CD4-positive, alpha-beta T cell treated with Interleukin-21 for 1 hour (primary cell): ENCODE measurements at places on chromosomes 7 and 10.

DNA sequence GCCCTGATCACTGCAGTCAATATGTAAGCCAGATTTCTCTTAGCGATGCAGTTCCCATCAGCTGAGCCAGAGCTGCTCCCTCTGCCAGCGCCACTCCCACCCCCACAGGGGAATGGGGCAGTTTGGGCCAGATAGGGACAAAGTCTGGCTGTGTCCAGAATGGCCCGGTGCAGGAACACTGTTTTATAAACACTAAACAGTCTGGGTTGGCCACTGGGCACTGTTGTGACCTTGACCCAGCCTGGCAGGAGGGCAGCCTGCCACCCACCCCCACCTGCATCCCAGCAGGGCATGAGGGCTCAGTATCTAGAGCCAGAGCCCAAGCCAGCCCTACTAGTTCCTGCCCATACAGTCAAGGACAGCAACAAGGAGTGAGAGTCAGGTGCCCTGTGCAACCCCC is 1.3 kb downstream of the OGDHL start:
- no peak for DNase-seq

DNA sequence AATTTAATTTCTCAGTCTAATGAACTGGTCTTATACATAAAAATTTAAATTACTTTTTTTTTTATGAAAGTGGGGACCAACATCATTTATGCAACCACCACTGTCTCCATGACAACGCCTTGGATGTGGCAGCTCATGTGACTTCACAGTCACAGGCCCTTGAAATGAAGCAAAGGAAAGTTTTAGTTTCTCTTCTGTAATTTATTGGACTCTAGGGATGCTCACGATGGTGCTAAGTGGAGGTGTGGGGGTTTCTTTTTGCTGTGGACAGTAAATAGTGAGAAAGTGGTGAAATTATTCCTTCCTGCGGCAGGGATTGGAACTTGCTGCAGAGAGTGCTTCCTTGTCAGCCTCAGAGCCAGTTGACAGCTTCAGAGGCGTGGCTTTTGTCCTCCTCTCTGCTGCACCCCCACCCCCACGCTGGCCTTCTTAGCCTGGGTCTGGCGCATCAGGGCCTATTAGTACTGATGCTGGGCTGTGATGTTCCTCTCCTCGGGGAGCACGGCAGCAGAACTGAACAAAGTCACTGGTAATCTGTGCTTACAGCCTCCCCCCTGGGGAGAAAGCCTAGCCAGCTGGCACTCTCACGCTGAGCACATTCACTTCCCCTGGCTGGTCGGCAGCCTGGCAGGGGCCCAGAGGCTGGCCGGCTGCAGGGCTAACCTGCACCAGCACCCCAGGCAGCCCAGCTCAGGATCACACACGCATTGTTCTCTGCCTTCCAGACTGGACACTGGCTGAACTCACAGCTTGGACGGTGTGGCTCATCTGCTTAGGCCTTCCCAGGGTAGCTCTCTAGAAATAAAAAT is 517.5 kb upstream of the GALNT17 start:
- DNase-seq = no peak

GRCh38 chr7:101108330-101108857 is 18.5 kb upstream of the SERPINE1 start:
- DNase-seq = no peak

- no peak for DNase-seq
Observed at GRCh38 chr7:35022725-35023124, 14.6 kb downstream of the DPY19L1 start.

DNA sequence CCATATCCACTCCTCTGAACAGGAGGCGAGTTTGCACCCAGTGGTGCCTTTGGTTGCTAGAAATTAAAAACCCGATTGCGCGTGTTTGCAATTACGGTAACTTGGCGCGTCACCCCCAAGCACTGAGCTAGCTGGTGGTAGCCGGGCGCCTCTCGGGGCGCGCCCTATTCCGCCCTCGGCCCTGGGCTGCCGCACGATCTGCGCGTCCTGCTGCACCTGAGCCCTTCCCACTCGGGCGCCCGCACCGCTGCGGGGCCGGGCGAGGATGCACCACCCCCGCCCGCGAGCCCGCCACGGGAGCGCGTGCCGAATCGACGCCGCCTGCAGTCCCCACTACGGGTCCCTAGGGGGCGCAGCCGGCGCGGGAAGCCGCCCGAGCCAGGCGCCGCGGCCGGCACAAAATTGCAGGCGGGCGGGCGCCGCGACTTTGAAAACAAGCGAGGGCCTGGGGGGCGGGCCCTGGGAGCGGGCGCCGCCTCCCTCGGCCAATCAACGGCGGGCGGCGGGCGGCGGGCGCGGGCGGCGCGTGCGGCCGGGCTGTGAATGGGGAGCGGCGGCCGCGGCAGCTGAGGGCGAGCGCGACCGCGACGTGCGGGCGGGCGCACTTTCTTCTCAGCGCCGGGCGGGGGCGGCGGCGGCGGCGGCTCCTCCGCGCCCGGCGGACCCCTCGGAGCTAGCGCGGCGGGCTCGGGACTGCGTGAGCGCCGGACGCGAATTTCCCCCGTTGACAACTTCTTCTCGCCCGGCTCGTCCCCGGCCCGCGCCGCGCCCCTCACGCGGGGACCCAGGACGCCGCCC is at the start of gene SDK1:
Gene SDK1, plus strand, starts transcription at position 602 of the 798 bp plus-strand sequence. CDS start 335 bp downstream, outside the sequence.
- peak; percentile 91 for DNase-seq

GRCh38 chr7:155589001-155589980 is 42.9 kb upstream of the CNPY1 start:
- no peak for DNase-seq

- no peak for DNase-seq
Observed at GRCh38 chr10:31413325-31413724, 94.3 kb downstream of the ZEB1 start.

DNA sequence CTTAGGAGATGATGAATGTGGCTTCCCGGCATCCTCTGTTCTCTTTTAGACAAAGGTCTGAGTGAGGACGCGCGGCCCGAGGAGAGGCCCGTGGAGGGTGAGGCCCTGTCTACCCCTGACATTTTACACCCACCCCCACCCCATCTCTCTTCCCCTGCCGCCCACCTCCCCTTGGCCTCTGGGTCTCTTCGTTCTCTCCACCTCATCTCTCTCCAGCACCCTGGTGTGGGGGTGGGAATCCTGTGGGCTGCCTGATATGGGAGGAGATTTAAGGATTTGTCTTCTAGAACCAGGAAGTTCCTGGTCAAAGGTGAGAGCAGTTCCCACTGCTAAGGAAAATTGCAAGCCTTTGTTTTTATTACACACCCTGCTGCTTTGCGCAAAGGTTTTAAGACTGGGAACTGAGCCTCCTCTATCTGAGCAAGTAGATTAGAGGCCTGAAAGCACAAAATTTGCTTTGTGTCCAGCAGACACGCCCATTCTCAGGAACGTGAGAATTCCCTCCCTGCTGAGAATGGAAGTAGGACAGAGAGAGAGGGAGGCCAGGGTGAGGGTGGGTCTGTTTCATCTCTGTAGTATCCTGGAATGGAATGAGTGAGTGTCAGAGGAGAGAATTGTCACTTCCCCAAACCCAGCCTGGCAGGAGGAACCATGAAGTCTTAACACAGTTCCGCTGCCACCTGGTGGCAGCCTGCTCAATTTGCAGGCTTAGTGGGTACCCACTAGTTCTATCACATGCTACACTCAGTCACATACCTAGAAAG is 91.2 kb downstream of the GTF2IRD1 start:
- DNase-seq = peak; percentile 3

DNA sequence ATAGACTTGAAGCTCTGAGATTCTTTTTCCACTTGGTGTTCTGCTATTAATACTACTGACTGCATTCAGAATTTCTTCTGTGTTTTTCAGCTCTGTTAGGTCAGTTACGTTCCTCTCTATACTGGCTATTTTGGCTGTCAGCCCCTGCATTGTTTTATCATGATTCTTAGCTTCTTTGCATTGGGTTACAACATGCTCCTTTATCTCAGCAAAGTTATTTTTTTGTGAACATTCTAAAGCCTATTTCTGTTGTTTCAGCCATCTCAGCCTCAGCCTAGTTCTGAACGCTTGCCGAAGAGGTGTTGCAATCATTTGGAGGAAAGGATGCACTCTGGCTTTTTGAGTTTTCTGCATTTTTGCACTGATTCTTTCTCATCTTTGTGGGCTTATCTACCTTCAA is 201.5 kb upstream of the GNAI1 start:
- no peak for DNase-seq

GRCh38 chr10:53598914-53599313 is 826.3 kb upstream of the MBL2 start:
- no peak for DNase-seq

GRCh38 chr10:119803264-119803663 is 69.4 kb downstream of the MCMBP start:
- no peak for DNase-seq
